ENCODE measurements at places on chromosomes 3 and 15.

DNA sequence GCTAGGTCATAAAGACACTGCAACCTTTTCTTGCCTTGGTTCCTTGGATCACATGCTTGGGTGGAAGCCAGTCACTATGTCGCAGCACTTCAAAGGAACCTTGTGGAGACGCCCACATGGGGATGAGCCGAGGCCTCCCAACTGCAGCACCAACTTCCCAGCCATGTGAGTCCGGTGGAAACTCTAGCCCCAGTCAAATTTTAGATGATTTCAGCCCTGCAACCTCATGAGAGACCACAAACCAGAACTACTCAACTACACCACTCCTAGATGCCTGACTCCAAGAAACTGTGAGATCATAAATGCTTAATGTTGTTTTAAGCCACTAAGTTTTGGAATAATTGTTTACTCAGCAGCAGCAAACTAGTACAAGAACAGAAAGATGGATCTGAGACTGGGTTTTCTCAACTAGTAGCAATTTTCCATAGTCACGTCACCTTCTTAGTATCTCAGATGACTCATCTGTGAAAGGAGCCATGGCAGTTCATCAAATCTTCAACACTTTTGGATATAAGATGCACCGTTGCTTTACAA is 86.5 kb downstream of the MB21D2 start:
- DNase-seq, result peak; percentile 58

DNA sequence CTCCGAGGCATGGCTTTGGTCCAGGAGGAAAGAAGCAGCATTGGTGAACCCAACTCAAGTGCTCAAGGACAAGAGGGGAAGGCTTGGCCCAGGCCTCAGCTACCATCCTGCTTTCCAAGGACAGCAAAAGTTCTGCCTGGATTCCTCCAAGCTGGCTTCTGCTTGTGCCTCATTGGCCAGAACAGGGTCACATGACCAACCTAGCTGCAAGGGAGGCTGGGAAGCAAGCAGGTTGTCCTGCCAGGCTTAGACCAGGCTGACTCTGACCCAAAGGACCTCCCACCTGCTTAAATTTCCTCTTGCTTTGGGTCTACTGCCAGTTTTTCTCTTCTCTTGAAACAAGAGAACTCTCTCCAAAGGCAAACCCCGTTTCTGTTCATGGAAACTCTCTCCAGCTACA is 70.7 kb downstream of the RPN1 start:
- DNase-seq, result no peak

DNA sequence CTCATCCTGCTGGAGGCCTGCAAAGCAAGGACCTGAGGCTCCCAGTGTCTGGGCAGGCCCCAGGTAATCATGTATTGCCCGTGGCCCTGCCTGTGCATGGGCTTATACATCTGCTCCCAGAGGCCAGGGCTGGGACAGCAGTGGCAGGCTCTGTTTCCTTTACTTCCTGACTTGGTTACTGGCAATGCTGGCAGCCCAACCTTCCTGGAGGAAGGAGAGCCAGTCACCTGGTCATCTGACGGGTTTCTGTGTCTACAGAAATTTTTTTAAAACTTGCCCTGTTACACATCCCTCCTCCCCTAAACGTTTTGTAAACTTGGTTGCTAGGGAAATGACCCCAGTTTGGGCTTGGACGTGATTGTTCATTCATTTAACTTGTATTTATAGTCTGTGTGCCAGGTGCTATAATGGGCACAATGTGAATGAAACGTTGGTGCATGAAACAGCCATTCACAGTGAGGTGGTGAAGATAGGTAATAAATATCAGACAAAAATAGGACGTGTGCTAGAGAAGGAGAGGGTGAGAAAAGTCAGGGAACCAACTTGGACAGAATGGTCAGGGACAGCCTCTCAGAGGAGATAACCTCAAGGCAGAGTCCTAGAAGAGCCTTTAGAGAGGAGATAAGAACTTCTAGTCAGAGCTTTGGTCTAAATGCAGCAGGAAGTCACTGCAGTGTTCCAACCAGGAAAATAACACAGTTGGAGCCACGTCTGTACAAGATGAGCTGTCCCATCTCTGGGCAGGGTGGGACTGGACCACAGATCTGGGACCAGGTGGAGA is 14.1 kb downstream of the TEX264 start:
- DNase-seq, result no peak

- DNase-seq, result no peak
Measured at GRCh38 chr3:23002836-23003732, 200.0 kb upstream of the UBE2E2 start.

DNA sequence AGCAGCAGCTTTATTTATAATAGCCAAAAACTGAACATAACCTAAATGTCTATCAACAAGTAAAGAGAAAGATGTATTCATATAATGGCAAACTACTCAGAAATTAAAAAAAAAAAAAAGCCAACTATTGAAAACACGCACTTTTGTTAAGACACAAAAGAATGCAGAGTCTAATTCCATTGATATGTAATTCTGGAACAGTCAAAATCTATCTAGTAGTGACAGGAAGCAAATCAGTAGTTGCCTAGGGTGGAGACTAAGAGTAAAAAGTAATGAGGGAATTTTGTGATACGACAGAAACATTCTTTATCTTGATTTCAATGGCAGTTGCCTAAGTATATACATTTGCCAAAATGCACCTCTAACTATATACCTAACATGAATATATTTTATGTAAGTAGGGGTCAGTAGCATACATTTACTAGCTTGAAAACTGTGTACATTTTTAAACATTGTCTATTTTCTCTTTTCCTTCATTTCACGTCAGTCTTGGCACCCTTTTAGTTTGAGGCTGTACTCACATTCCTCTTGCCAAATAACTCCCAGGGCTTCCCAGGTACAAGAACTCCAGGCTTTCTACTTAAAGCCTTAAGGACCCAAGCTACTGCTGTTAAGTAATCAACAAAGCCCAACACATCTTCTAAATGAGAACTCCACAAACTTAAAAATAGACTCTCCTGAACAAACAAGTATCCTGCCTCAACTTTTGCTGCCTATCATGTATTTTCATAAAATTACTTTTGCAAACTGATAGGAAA is 54.7 kb downstream of the ADAM10 start:
- DNase-seq, result no peak

GRCh38 chr3:60010781-60011180 is 961.0 kb upstream of the CFAP20DC start:
- no peak for DNase-seq

DNA sequence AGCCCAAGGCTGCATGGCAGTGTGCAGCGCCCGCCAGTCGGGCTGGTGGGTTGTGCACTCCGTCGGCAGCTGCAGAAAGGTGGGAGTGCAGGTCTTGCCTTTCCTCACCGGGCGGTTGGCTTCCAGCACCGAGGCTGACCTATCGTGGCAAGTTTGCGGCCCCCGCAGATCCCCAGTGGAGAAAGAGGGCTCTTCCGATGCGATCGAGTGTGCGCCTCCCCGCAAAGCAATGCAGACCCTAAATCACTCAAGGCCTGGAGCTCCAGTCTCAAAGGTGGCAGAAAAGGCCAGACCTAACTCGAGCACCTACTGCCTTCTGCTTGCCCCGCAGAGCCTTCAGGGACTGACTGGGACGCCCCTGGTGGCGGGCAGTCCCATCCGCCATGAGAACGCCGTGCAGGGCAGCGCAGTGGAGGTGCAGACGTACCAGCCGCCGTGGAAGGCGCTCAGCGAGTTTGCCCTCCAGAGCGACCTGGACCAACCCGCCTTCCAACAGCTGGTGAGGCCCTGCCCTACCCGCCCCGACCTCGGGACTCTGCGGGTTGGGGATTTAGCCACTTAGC is 4.3 kb downstream of the ISL2 start:
- no peak for DNase-seq

DNA sequence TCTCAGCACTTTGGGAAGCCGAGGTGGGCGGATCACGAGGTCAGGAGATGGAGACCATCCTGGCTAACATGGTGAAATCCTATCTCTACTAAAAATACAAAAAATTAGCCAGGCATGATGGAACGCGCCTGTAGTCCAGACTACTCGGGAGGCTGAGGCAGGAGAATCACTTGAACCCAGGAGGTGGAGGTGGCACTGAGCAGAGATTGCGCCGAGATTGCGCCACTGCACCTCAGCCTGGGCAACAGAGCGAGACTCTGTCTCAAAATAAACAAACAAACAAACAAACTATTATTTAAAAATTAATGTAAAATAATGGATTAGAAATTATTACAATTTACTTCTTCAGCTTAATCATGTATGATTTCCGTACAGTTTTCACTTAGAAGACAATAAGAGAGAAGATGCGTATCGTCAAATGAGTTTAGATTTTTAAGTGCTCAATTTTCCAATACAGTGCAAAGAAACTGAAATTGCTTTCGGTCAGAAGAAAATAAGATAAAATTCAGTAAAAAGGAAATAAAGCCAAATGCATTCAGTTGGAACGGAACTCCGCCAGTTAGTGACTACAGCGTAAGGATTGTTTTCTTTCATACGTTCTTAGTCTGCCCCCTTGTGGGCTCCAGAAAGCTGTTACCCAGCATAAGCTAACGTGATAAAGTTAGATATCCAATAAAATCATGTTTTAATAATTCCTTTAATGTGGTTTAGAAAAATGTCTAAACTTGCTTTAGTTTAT is 24.8 kb downstream of the AADAC start:
- peak; percentile 80 for DNase-seq

- no peak for DNase-seq
Measured at GRCh38 chr3:11655196-11655928, 11.6 kb upstream of the VGLL4 start.
